Caki2 (cell line): ENCODE measurements at places on chromosomes 16 and 17.

DNA sequence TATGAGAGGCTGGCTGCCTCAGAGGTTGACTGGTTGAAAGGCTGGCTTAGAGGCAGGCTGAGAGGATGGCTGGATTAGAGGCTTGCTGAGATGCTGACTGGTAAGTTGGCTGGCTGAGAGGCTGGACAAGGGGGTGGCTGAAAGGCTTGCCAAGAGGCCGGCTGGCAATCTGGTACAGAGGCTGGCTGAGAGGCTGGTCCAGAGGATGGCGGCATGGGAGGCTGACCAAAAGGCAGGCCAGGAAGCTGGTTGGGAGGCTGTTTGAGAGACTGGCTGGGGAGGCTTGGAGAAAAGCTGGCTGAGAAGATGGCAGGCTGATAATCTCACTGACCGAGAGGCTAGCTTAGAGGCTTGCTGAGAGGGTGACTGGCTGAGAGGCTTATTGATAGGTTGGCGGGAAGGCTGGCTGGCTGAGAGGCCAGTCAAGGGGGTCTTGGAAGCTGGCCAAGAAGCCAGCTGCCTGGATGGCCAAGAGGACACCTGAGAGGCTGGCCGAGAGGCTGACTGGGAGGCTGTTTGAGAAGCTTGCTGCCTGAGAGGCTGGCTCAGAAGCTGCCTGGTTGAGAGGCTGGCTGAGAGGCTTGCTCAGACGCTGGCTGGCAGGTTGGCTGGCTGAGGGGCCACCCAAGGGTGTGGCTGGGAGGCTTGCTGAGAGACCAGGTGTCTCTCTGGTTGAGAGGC lies 34.2 kb upstream of the ACSM2B start:
- no peak for DNase-seq

GRCh38 chr16:85479972-85480726 lies 133.0 kb upstream of the GSE1 start:
- DNase-seq, result no peak

DNA sequence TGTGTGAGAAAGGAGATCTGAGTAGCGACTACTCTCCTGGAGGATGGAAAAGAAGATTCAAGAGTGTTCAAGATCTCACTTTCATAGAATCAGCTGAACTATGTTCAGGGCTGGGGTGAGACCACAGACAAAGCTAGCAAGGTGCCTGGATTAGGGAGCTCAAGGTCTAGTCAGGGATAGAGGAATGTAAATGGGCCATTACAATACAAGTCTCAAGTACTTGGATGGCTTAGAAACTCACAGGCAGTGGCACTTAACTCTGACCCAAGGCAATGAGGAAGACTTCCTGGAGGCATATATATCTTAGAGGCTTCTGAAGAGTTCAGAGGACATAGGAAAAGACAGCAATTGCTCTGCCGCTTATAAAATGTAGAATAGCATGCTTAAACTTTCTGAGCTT lies 184.9 kb upstream of the CDH11 start:
- DNase-seq, result no peak

DNA sequence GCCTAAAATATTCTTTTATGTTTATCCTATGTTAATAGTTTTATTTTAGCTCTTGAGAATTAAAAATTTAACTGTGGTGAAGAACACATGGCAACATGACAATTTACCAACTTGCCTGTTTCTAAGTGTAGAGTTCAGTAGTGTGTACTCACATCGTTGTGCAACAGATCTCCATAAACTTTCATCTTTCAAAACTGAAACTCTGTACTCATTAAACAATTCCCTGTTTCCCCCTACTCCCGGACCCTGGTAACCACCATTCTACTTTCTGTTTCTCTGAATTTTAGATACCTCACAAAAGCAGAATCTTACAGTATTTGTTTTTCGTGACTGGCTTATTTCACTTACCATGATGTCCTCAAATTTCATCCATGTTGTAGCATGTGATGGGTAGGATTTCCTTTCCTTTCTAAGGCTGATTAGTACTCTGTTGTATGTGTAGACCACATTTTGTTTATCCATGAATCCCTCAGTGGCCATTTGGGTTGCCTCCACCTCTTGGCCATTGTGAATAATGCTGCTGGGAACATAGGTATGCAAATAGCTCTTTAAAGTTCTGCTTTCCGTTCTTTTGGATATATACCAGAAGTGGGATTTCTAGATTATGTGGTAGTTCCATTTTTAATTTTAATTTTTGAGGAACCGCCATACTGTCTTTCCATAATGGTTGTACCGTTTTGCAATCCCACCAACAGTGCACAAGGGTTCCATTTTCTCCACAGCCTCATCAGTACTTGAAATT lies 17.4 kb downstream of the IST1 start:
- DNase-seq, result no peak

GRCh38 chr16:65888201-65888600 lies 478.3 kb upstream of the CDH5 start:
- no peak for DNase-seq

DNA sequence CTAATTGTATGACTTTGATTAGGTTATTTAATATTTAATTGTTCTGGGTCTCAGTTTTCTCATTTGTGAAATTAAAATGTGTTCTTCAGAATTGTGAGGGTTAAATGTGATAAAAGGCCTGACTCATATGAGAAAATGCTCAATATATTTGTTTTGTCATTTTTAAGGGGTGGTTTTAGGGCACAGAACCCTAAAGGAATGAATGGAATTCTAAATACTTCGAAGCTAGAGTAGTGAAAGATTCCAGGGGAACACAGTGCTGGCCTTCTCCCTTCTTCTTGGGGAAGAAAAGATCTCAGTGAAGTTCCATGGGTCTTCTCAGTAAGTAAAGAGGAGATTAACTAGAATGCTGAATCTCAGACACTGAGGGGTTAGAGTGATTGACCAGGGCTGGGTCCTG lies 3.9 kb upstream of the SMPD3 start:
- no peak for DNase-seq

DNA sequence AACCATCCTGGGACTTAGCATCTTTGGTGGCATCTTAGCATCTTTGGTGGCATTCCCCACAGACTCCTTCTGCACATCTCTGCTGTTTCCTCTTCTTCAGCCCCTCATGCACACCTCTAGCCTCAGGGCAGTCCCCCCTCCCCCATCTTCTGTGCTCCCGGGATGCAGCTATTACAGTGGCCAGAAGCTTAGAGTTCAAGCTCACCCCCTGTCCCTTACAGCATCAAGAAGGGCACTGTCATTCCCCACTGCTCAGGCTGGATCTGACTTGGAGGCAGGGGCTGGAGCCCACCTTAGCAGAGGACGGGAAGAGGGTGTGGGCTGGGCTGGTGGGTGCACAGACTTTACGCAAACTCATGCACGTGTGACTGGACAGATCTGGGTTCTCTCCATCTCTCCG lies 650 bp downstream of the EPN3 start:
- no peak for DNase-seq

DNA sequence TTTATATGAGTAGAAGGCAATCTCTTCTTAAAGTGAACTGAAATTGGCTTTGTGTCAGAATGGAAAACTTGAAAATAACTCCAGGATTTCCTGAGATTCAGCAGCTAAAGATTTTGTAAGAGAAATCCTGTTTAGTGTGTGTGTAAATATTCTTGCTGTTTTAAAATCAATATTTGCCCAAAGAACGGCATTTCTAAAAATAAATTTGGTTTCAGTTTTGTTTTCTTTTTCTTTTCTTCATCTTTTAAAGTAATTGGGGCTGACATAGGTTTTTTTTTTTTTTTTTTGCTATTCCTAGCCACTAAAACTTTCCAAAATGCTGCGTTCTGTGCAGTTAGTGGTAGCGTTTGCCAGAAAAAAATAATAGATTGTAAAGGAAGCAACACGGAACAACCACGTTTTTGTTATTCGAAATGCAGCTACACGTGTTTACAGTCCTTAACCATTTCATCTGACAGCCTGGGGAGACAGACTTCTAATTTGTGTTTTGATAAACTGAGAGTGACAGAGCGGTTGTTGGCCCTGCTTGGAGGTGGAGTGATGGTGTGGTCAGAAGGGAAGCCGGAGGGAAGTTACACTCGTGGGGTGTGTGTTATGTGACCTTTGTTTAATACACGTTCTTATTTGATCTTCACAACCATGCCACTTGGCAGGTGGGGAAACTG lies 21.6 kb upstream of the SMPD3 start:
- no peak for DNase-seq

GRCh38 chr16:57960310-57960709 lies 10.6 kb downstream of the CNGB1 start:
- DNase-seq, result no peak

DNA sequence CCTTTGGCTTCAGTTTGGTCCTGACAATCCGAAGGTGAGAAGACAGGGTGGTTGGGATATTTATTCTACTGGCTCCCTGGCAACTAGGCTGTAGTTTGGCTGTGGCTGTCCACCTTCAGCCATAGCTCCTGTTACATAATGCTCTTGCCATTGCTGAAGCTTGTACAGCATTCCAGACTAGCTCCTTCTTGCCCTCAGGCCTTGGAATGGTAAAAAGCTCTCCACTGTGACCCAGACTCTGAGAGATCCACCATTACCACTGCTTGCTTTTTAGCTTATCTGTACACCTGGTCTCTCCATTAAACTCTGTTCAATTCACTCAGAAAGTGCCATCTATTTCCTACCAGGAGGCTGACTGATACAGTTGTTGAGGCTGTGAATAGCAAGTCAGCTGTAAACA lies 231.8 kb upstream of the MON1B start:
- DNase-seq, result no peak

DNA sequence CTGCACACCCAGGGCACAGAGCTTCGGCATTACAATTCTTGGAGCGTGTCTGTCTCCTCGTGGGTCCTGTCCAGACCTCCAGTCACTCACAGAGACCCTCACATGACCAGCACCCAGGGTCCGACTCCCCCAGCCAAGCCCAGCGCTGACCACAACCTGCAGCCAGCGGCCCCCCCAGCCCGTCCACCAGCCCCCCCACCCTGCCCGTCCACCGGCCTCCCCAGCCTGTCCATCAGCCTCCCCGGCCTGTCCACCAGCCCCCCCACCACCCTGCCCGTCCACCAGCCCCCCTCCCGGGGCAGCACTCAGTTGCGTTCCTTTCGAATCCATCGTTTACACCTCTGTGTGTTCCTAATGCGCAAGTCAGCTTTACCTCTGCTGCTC lies 5.8 kb downstream of the SECTM1 start:
- no peak for DNase-seq

DNA sequence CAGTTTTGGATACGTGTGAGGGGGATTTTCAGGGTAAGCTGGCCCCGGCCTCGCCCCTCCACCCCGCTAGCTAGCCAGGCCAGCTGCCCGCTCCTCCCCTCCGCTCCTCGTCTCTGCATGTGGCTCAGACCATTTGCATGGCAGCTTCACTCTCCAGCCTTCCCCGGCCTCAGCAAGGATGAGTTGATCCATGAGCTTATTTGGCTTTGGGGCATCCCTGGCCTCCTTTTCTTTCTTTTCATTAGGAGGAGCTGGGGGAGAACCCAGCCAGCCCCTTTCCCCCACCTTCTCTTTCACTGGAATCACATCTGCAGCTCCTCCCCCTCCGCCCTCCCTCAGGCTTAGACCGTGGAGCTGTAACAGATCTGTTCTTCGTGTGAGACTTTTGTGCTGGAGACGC lies 30.7 kb downstream of the ELAC2 start:
- no peak for DNase-seq

DNA sequence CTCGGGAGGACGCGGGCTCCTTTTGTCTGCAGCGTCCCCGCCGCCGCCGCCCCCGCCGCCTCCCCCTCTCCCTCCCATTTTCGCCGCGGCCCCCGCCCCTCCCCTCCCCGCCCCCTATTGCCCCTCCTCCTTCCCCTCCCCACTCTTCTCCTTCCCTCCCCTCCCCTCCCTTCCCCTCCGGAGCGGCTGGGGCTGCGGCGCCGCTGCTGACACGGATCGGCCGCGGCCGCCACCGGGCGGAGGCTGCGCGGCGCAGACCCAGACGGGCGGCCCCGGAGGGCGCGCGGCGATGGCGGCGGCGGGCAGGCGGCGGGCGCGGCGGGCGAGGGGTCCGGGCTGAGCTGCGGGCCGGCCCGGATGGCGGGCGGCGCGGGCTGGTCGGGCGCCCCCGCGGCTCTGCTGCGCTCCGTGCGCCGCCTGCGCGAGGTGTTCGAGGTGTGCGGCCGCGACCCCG lies at the start of gene RAB11FIP4:
Gene RAB11FIP4, plus strand, starts transcription at position 180 of the 454 bp plus-strand sequence. Its CDS starts 178 bp downstream, at position 358.
- DNase-seq, result no peak

GRCh38 chr17:10357768-10358167 lies 15.0 kb downstream of the MYH13 start:
- no peak for DNase-seq

DNA sequence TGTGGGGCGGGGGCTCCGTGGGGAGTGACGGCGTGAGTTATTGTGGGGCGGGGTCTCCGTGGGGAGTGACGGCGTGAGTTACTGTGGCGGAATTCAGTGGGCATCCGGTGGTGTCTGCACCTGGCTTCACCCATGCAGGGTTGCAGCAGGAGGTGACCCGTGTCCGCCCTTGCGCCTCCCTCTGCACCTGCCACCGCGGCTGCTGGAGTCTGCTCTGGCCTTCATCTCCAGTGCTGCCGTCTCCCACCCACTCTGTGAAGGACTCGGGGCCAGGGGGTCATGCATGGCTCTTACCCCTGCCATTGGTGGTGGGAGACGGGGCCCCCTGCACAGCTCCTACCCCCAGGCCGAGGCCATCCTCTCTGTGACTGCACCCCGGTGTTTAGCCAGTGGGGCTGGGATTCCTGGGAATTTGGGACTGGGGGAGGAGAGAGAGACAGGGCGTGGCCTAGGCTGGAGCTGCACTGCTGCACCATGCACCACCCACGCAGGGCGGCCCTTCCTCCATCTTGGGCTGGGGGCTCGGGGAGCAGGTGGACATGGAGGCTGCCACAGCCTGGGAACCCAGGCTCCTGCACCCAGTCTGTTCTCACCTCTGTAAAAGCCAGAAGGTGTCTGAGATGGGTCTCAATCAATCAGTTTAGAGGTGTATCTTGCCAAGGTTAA lies 1.3 kb upstream of the PABPN1L start:
- no peak for DNase-seq

DNA sequence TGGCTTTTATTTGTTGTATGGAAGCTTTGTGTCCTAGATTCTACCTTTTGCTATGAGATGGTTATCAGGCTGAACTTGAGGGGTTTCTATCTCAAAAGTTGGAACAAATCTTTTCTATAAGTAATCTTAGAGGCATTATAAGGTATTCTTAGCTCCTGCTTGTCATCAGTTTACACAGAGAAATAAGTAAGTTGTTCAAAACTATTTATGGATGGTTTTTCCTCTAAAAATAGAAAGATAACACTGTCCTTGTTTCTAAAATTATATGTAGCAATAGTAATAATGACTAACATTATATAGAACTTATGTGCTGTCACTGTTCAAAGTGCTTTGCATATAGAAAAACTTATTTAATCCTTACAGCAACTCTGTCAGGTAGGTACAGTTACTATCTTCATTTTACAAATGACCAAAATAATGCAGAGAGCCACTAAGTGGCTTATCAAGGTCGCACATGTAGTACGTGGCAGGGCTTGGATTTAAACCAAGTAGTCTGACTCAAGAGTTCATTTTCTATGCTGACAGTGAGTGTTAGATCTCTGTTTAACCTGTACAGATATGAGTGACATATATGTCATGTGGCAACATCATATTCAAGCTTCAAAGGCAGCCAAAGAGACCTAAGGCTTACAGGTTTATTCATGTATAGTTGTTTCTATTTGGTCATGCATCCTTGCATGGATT lies 59.0 kb downstream of the PHKB start:
- no peak for DNase-seq

GRCh38 chr17:8124350-8125153 lies 646 bp upstream of the HES7 start:
- DNase-seq, result peak; percentile 26

- no peak for DNase-seq
Measured at GRCh38 chr17:52140601-52141000, 17.9 kb downstream of the CA10 start.
